ENCODE measurements at places on chromosomes 12 and 14. TPM values are rescaled to one million over a fixed set of nuclear protein-coding genes. Genes with fewer than 3 reads are reported as not detected.

GRCh38 chr12:98485792-98486340 is 29.5 kb upstream of the TMPO start:
- DNase-seq = no peak

GRCh38 chr14:41668356-41668755 is 61.7 kb downstream of the LRFN5 start:
- no peak for DNase-seq

DNA sequence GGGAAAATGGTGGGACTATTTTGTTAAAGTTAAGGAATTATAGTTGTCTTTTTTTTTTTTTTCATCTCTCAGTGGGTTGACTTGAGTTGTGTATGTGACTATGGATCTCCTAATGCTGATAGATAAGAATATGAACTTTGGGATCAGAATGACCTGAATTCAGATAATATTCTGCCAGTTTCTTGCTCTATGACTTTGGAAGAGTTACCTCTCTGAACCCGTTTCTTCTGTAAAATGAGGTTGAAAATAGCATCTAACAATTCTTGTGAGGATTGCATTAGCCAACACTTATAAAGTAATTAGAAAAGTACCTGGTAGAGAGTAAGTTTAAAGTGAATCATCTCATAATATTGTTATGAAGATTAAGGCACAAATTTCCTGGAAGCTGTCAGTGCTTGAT is 18.4 kb downstream of the EID3 start:
- no peak for DNase-seq

DNA sequence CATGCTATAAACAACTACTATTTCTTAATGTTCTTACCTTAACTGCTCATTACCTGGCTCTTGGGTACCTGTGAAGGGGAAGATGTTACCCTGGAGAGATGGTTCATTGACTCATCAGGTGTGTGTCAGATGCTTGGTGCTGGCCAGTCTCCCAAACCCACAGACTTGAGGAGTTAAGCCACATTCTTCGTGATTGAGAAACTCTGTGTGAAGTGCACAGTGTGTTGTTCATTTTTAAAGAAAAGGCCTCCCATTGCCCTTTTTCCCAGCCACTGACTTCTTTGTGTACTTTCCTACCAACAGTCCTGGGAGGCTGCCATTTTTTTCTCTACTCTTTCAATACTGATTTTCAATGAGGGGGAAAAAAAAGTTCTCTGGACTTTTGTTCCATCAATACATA is 3.2 kb downstream of the MGST1 start:
- DNase-seq = peak; percentile 70

DNA sequence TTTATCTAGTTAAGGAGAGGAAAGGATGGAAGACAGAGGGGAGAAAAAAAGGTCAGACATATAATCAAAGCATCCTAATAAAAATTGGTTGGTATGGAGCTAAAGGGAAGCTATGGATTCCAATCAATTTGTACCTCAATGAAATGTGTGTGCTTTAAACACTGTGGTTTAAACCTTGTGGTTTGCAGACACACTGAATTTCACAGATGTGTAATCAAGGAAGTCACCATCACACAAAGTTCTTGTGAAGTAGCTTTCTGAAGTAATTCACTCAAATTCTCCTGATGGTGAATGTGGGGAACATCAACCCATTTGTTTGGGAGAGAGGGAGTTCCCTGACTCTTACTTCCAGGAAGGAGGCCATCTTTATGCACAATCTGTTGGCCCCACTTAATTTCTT is 243.3 kb upstream of the KRR1 start:
- no peak for DNase-seq

GRCh38 chr12:111268738-111269572 is 99.9 kb downstream of the PHETA1 start:
- DNase-seq = no peak

DNA sequence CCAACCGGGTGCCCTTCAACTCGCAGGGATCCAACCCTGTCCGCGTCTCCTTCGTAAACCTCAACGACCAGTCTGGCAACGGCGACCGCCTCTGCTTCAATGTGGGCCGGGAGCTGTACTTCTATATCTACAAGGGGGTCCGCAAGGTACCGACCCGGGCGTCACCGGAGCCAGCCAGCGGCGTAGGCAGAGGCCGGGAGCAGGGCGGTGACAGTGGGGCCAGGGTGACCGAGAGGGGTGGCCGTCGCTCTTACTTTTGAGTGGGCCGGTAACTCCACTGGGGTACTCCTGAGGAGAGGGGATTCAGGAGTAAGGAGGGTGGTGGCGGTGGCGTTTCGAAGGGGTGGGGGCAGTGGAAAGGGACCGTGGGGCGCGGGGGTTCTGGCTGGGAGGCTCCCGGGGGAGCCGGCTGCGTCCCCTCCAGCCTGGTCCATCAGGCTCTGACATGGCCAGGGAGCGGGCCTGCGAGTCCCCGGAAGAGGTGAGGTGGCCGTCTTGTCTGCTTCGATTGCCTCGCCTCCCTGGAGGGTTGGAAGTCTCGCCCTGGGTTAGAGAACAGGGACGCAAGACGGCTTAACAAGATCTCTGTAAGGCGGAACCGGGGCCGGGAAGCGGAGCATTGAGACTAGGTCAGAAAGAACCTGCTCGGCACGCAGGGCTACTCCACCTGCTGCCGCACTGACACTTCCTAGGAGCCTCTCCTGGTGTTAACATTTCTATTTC is 491 bp downstream of the WDR20 start:
- DNase-seq = no peak

DNA sequence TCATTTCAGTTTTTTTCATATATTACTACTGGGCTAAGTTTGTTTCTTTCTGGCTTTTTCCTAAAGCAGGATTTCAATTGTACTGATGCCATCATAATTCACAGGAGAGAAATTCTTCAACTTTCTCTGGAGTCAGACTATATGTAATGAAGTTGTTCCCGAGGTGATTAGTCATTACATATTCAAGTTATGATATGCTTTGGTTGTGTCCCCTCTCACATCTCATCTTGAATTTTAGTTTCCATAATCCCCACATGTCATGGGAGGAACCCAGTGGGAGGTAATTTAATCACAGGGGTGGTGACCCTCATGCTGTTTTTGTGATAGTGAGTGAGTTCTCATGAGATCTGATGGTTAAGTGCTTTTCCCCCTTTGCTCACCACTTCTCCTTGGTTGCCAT is 227.5 kb upstream of the LRIG3 start:
- DNase-seq = no peak

DNA sequence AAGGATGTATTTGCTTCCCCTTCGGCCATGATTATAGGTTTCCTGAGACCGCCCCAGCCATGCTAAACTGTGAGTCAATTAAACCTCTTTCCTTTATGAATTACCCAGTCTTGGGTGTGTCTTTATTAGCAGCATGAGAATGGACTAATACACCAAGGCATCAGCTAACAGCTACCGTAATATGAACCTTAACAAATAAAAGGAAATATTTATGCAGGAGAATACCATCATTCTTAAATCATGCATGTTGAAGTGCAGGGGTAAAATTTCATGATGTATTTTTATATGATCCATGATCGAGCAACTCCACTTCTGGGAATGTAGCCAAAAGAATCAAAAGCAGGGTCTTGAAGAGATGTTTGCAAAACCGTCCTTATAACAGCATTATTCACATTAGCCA is 379.0 kb downstream of the NPAS3 start:
- no peak for DNase-seq

- DNase-seq = no peak
Measured at GRCh38 chr14:38989922-38990546, 113.0 kb downstream of the SEC23A start.

GRCh38 chr12:125259178-125259867 is 194.1 kb downstream of the AACS start:
- no peak for DNase-seq

DNA sequence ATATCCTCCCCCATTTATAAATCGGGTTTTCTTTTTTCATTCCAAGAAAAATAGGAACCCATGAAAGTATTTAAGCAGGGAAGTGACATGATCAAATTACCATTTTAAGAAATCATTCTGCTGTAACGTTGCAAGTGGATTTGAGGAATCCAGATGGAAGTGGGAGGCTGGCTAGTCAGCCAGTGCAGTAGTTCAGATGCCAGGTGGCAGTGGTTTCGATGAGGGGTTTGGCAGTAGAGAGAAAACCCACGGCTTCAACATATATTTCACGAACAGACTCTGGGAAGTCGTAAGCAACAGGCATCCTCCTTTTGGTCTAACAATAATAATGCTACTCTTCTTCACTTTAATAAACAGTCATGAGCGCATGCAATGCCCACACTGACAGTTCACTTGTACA is 25.0 kb downstream of the PDZRN4 start:
- no peak for DNase-seq

GRCh38 chr14:56115976-56116893 is 2.0 kb upstream of the PELI2 start:
- DNase-seq = no peak

DNA sequence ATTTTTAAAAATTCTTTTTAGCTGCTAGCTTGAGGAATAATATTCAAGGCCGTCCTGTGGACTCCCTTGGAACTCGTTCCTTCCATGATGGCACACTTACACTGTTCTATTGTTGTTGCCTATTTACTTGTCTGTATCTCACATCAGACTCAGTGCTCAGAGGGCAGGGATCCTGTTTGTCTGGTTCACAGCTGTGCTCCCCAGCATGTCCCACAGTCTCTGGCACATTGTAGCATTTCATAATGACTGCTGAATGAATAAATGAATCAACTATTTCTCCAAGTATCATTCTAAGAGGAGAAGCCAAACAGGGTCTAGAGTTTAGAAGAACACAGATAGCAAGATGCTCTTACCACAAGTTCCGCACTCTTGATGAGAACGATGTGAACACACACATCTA is 48.0 kb downstream of the NTN4 start:
- no peak for DNase-seq

GRCh38 chr14:75098212-75098611 is 28.6 kb downstream of the NEK9 start:
- DNase-seq = no peak

GRCh38 chr12:24798335-24798734 is 150.6 kb downstream of the BCAT1 start:
- no peak for DNase-seq

DNA sequence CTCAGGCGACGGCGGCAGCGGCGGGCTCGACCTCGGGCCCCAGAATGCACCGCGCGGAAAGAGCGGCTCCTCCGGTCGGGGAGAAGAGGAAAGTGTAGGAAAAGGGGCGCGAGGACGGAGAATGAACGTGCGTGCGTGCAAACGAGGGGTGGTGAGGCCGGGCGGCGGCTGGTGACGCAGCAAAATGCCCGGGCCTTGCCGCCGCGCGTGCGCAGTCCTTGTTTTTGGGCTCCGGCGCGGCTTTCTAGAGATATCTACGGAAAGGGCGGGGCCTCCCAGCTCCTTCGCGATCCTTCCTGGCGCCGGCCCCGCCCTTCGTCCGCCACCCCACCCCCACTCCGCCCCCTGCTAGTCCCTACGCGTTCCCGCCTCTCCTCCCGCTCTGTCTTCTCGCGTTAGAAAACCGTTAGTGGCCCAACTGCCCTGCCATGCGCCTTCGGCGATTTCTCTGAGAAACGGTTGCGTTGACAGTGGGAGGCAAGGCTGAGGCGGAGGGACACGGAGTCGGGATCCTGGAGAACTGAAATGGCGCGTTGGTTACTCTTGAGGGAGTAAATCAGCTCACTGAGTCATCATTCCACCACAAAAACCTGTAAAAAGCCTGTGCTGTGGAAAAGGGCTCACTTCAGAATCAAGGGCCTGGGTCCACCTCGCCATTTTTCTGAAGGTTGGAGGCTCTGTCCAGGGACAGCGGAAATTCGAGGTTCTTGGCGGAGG is at the start of gene PTGES3:
Gene PTGES3 (minus strand): TSS at position 156 of the 717 bp plus-strand sequence. CDS start 285 bp downstream, outside the sequence.
- peak; percentile 92 for DNase-seq

DNA sequence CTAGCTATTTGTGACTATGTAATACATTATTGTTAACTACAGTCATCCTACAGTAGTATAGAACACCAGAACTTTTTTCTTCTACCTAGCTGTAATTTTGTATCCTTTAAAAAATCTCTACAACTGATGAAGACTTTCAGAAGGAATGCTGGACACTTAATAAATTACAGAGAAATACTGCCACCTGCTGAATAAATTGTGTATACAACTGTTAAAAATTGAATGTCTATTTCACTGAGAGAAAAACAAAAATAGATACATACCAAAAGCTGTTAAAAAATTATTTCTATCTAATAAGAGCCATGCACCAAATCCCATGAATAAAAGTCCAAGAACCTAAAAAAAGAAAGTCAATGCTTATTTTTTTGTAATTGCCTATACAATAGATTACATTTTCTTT is 6.6 kb downstream of the TSPAN19 start:
- no peak for DNase-seq

- DNase-seq = no peak
Measured at GRCh38 chr12:79373896-79374499, 316.8 kb downstream of the PAWR start.

DNA sequence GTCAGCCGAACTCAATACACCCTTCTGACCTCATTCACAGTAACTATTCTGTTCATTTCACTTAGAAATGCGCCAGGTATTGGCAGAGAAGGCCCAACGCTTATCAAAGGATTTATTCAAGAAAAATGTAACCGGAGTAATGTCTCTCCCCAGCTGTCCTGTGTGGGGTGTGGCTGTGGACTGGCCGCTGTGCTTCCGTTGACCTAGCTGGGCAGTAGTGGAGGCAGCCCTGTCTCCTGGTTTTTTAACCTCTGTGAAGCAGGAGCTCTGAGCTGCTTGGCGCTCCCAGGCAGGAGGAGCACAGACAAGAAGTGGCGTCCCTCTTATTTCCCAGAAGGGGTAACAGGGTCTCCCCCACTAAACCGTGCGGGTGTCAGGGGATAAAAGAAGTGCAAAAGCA is 85.2 kb downstream of the ESR2 start:
- no peak for DNase-seq

DNA sequence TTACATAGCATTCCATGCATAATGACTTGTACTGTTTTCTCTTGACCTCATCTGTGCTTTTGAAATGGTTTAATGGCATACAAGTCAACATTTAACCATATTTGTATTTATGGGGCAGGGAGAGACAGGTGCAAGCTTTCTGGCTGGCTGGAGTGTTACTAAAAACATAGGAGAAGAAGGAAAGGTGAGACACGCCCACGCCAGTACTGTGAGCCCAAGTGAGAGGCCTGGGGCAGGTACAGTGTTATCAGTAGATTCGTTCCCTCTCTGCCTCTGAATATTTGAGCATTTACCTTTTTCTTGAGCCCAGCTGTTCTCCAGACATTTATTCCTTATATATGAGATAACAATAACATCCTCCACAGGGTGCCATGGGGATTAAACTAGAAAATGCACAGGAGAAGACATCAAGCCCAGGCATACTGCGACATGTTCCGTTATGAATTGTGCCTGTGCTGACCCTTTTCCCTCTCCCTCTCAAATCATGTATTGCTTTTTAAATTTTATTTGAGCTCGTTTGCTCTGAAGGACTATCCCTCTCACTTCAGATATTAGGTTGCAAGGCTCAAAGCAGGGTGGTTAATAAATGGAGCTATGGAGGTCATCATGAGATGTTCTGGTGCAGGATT is 34.6 kb upstream of the TUBA1C start:
- DNase-seq = no peak

Gene DPY19L2
- polyA plus RNA-seq = 3.8 TPM

Gene LPAR5
- polyA plus RNA-seq = not detected

Gene PPHLN1
- polyA plus RNA-seq = 60.6 TPM

Gene NANOG
- polyA plus RNA-seq = not detected

Gene RASAL1
- not detected for polyA plus RNA-seq

Gene FZD10
- polyA plus RNA-seq = not detected

Gene CYP27B1
- 0.76 TPM for polyA plus RNA-seq

Gene JDP2
- 88.7 TPM for polyA plus RNA-seq

Gene DEPDC4
- polyA plus RNA-seq = 0.43 TPM

Gene MAP3K9
- 0.36 TPM for polyA plus RNA-seq
